ENCODE measurements at places on chromosomes 4 and X. TPM values are rescaled to one million over a fixed set of nuclear protein-coding genes. Genes with fewer than 3 reads are reported as not detected.

TMPRSS11B gene
- not detected for total RNA-seq

TET2 gene
- 7.5 TPM for total RNA-seq

CCSER1 gene
- total RNA-seq, result 2.9 TPM

RASL11B gene
- total RNA-seq, result not detected

SHISA3 gene
- 0.12 TPM for total RNA-seq

PCDH7 gene
- 81.9 TPM for total RNA-seq

MAGEA2B gene
- total RNA-seq, result not detected

EREG gene
- total RNA-seq, result 0.11 TPM

NXF3 gene
- not detected for total RNA-seq

OTUD5 gene
- total RNA-seq, result 37.0 TPM

ADH1C gene
- total RNA-seq, result 0.44 TPM

GLRB gene
- total RNA-seq, result 18.9 TPM

PCDH11X gene
- not detected for total RNA-seq

RAI2 gene
- total RNA-seq, result 0.66 TPM

H2BW2 gene
- not detected for total RNA-seq

TMEM47 gene
- total RNA-seq, result 43.2 TPM

SLC34A2 gene
- not detected for total RNA-seq

CHIC1 gene
- total RNA-seq, result 11.0 TPM

KLHL4 gene
- 4.8 TPM for total RNA-seq

MAGEB17 gene
- not detected for total RNA-seq

ESX1 gene
- not detected for total RNA-seq

PNMA6F gene
- total RNA-seq, result not detected

FABP2 gene
- not detected for total RNA-seq

KDM6A gene
- 23.4 TPM for total RNA-seq

EPHA5 gene
- 2.9 TPM for total RNA-seq

GAGE13 gene
- total RNA-seq, result not detected

CFAP299 gene
- total RNA-seq, result 1.7 TPM

NPY1R gene
- total RNA-seq, result under 0.01 TPM

CACNA1F gene
- not detected for total RNA-seq

CSN1S1 gene
- not detected for total RNA-seq

FTHL17 gene
- not detected for total RNA-seq

SYP gene
- 0.33 TPM for total RNA-seq

GPR119 gene
- not detected for total RNA-seq

PAGE1 gene
- total RNA-seq, result not detected

TIMM17B gene
- 36.4 TPM for total RNA-seq

TEX28 gene
- not detected for total RNA-seq

STARD8 gene
- total RNA-seq, result 8.7 TPM

ANK2 gene
- total RNA-seq, result 90.4 TPM

DSPP gene
- not detected for total RNA-seq

Data from uterine smooth muscle cell (primary cell).